ENCODE measurements at places on chromosomes 2 and 18.
A peak's percentile ranks its signal among the peaks of the same experiment; 100 is the strongest.

- DNase-seq = no peak
Measured at GRCh38 chr2:47086054-47086471, 69.0 kb downstream of the STPG4 start.

DNA sequence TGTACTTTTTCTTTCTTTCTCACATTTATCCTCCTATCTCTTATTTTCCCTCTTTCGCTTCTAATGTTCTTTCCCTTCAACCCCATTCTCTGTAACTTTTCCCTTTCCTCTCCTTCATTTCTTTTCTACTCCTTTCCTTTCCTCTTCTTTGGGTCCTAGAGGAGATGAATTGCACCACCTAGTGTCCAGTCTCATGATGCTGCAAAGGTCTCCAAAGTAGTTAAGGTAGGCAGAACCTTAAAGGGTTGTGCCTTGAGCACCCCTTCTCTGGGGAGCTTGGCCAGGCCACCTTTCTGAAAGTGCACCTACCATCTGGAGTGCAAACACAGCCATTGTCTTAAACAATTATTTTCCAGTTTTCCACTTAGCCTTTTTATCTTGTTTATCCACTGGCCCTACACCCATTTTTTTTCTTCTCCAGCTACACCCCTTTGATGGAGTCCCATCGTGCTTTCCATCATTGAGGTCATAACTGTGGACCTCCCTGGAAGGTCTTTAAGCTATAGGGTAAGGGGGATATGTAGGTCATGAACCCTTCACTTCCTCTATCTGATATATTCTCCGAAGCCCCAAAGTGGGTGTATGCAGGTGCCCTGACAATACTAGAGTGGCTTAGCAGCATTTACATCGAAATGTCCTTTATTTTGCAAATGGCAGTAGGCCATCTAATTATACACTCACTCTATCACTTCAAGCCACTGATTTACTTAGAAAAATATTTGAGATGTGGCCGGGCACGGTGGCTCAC, 155.9 kb downstream of the ESCO1 start:
- peak; percentile 74 for DNase-seq

DNA sequence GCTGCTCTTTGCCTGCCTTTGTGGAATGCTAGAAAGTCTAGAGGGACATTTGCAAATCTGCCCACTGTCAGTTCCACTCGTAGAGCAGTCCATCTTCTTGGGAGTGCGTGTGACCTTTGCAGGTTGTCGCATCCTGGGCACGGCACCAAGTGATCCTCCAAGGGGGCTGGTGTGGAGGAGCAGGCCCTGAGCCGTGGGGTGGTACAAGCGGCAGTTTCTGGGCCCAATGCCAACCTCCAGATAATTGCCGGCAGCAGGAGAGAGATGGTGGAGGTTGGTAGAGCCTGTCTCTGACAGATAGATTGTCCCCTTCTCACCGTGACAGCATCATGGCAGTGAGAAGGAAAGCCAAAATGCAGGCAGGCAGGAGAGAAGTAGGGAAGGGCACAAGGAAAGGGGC, 150.7 kb upstream of the SLC14A2 start:
- DNase-seq = no peak

- no peak for DNase-seq
Measured at GRCh38 chr2:132652474-132652873, 17.5 kb downstream of the LYPD1 start.

- no peak for DNase-seq
Measured at GRCh38 chr2:24011250-24012104, 1.6 kb downstream of the MFSD2B start.

- no peak for DNase-seq
Measured at GRCh38 chr2:166181813-166182154, 54.0 kb upstream of the SCN1A start.

- DNase-seq = no peak
Measured at GRCh38 chr2:201220102-201220570, 37.2 kb downstream of the CASP10 start.

DNA sequence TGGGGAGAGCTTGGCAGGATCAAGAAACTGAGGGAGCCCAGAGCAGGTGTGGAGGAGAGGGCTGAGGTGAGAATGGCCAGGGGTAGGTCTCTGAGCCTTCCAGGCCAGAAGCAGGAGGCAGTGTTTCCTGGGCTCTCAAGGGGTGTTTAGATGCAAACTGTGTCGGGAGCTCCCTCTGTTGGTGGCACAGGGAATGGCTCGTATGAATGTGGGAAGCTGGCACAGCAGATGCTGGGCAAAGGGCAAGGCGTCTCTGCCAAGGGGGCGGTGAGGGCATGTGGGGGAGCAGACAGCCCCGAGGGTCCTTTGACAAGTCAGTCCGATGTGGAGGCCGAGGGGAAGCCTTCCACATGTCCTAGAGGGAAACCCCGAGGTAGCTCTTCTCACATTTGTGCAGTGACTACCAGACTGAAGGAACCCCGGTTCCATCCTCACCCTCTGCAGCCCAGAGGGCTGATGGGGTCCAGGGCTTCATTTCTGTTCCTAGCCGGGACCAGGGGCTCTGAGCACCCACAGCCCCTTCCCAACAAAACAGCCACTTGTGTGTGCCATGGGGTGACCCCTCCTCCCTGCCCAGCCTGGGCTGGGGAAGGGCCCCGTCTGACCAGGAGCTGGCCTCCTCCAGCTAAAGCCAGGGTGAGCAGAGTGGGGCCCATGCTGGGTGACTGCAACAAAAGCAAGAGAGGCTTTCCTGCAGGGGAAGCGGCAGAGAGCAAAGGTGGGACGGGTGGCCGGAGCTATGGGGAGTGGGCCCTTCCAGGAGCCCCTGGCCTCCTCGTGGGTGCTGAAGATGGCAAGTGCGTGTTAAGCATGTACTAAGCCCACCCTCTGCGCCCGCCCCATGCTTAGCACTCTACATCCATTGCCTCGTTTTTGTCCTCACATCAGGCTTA, 103.4 kb downstream of the SEPTIN10 start:
- peak; percentile 91 for DNase-seq

DNA sequence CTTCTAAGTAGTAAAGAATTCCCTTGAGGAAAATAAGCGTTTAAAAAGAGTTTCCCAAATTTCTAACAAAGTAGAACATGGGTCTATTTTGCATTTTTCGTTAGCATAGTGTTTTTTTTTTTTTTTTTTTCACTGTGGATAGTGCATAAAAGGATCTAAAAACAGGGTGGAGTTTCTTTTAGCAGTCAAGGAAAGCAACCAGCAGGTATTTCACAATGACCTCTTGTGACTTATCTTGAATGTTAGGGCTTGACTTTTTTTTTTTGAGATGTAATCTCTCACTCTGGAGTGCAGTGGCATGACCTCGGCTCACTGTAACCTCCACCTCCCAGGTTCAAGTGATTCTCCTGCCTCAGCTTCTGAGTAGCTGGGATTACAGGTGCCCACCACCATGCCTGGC, 14.9 kb upstream of the DGKD start:
- no peak for DNase-seq

DNA sequence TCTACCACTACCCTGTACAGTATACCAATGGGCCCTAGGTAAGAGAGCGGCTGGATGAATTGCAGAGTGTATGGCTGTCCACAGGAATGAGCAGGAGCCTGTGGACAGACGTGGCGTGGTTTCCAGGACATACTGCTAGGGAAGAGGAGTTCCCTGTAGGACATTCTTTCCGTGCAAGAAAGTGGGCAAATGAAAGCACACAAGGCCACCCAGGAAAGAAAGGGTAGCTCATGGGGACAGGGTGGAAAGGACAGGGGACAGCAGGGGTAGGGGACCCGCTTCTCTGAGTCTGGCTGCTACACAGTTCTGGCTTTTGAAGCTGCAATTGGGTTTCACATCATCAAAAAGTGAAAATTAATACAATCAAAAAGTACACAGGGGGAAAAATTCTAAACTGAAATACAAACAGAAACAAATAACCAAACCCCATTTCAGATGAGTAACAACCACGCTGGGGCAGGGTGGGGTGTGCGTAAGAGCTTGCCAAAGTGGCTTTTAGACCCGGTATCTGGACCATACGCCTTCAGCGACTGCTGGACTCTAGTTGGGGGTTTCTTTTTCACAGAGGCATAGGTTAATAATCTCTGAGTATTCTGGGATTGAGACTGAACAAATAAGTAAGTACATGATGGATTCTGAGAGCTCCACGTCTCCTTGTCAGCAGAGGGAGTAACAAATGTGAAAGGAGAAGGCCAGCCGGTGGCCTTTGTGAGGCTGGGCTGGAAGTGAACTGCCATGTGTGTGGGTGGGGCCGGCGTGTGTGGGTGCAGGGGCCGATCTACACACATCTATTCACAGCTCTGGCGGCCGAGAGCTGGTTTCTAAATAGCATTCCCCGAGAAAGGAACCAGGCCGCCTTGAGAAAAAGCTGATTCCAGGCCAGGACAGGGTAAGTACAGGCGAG, 84.0 kb downstream of the HDAC4 start:
- peak; percentile 86 for DNase-seq

GRCh38 chr2:127320586-127321275, 26.8 kb upstream of the ERCC3 start:
- no peak for DNase-seq

DNA sequence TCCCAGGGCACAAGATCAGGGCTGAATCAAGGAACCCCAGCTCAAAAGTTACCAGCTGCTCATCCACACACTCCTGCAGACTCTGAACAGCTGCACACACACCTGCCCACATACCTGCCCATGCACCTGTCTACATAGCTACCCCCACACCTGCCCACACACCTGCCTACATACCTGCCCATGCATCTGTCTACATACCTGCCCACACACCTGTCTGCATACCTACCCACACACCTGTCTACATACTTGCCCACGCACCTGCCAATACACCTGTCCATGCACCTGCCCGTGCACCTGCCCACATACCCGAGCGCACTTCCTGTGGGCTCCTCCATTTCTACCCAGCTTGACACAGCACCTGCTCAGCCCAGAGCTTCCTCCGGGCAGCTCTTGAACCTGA, 122.8 kb upstream of the AGAP1 start:
- no peak for DNase-seq

DNA sequence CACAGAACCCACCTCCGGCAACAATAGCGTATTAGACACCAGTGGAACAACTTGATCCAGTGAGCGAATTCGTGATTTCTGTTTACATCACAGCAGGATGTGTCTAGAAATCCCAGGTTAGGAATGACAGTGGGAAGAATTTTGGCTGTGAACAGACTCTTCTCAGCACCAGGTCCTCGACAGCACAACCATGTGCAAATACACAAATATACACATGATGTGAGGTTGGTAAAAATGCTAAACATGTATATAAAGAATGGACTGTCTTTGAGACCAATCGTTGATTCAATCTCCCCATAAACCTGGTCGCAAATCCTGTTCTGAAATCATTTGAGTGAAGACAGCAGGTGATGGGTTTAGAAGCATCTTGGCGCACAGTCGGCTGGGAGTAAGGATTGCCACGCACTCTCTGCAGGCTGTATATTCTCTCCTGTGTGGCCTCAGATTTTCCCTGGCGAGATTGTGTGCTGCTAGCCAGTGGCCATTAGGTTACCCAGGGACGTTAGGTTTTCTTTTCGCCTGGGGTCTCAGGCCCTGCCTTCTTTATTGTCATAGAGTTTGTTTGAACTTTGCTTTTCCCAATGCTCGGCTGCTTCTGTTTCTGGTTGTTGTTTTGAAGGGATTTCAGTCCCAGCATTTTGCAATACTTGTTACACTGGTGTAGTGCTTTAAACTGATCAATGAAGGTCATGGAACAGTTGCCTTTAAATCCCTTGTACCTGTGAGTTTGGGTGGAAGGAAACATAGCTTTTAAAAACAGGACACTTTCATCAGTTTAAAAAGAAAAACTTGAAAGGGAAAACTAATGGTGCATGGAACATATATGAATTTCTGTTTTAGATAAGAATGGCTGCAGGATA, 147.3 kb downstream of the ALPK2 start:
- DNase-seq = no peak

DNA sequence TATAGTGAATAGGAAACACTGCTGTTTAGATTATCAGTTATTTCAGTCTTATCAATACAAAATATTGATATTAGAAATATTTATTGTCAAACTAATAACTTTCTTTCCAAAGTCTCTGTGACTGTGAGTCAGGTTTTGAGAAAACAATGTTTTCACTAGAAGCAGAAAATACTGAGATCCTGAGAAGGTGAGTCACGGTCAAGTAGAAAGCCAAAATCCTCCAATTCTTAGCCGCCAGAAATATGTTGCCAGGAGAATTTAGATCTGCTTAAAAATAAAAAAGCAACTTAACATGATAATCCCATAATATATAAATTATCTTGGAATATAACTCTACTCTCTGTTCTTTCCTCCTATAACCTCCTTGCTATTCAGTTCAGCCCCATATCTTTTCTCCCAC, 181.9 kb upstream of the NRXN1 start:
- no peak for DNase-seq

DNA sequence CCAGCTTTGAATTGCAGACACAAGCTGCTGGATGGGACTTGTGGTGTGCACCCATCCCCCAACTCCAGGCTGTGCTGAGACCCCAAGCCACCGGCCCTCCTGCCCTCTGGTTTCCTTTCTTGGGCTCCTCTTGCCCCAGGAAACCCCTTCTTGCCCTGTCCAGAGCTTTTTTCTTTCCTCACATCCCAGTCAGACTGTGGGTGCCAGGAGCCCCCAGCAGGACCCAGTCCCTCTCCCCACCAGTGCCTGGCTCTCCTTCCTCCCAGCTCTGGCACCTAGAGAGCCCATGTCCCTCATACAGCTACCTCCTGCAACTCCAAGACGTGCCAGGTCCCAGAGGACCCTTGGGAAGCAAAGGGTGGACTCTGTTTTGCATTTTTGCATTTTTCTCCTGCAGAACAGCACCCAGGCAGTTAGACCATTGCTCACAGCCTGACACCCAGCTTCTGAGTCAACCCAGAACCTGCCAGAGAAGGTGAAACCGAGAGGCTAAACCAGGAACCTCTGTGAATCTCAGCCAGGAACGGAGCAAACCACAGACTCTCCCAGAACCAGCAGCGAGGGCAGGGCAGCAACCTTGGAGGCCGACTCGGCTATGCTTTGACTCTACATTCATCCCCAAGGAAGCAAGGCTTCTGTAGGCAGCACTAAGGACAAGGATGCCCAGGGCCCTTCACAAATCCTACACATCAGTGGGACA, 221.1 kb downstream of the ANAPC1 start:
- no peak for DNase-seq

DNA sequence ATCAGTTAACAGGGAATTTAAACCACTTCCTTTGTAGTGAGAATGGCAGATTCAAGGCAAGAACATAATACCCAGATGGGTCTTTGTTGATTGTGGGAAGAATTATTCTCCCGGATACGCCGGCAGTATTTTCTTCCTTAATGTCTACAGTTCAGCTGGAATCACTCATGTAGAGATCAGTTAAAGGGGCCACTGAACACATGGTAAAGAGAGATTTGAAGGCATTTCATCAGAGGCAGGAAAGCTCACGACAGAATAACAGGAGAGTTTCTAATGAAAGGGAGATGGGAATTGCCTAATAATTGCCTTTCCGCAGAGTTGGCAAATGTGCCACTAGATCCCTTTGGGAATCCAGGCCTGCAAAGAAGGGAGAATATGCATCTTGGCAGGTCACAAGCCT, 327.7 kb upstream of the ZNF804A start:
- DNase-seq = no peak

DNA sequence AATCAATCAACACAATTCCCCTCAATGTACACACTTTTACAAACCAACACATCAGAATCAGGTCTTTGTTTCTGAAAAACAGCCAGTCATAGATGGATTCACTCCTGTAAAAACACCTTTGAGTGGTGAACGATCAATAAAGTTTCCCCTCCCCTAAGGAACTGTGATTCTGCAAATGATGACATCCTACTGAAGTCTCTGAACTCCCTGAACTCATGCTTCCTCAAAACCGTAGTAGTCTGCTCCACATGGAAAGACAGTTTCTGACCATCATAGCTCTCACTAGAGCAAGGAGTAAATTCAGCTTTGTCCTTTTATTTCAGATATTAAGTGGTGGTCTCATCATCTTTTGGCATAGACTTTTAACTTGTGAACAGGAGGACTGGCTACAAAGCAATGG, 43.5 kb upstream of the ACTR3 start:
- no peak for DNase-seq

- DNase-seq = no peak
Measured at GRCh38 chr2:28062867-28063266, 172.3 kb downstream of the BABAM2 start.
